ENCODE measurements at places on chromosomes 11 and 22. TPM values are rescaled to one million over a fixed set of nuclear protein-coding genes. Genes with fewer than 3 reads are reported as not detected.

Gene PNPLA5
- total RNA-seq: not detected

Gene CCDC87
- total RNA-seq: 0.22 TPM

DNA sequence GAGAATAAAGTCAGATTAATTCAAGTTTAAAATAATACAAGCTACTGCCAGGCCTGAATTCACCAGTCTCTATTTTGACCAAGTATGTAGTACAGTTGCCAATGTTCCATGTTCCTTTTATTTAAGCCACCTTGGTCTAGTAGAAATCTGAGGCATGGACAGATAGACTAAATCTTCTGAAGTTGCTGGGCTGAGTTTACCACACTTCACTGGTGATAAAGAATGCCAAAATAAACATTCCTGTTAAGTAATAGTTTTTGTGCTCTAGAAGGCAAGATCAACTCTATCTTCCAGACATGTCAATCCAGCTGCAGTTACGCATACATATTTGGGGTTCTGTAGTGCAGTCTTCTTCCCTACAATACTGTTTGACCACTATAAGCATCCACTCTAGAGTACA, 83.9 kb upstream of the C11orf87 start:
- no peak for DNase-seq

GRCh38 chr22:47084226-47084625, 321.8 kb downstream of the TBC1D22A start:
- no peak for DNase-seq

DNA sequence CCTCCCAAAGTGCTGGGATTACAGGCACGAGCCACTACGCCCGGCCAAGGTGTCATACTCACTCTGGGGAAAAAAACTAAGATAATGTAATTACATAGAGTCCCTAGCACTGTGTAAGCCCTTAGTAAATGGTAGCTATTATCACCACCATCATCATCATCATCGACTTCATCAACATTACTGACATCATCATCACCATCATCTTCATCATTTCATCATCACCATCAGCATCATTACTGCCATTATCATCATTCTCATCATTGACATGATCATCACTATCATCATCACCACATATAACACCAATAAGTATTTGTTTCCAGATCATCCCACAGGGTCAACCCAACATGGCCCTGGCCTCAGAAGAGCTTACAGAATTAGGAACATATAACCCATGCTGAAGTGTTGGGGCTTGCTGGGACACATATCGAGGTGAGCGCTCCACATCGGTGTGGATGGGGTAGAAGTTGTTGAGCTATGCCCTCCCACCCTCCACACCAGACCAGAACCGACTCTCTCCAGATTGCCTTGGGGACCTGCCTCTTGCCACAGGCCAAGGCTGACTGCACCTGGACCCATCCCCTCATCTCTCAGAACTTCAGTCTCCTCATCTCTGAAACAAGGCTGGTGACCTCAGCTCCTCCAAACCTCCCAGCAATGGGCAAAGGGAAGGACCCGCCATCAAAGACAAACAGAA, 14.7 kb upstream of the CD5 start:
- DNase-seq: no peak

Data from sciatic nerve (tissue), 2 donors.